ENCODE measurements at places on chromosomes 6 and 20.
A peak's percentile ranks its signal among the peaks of the same experiment; 100 is the strongest.

- DNase-seq: no peak
Observed at GRCh38 chr6:14113976-14114375, 3.6 kb upstream of the CD83 start.

- no peak for DNase-seq
Observed at GRCh38 chr6:69881322-69882151, 15.2 kb downstream of the COL19A1 start.

- no peak for DNase-seq
Observed at GRCh38 chr6:131073577-131073976, 10.5 kb upstream of the EPB41L2 start.

GRCh38 chr6:134437376-134437775 lies 119.5 kb upstream of the SGK1 start:
- DNase-seq: no peak

- no peak for DNase-seq
Observed at GRCh38 chr20:24762371-24762770, 186.7 kb upstream of the CST7 start.

GRCh38 chr20:23640018-23640601 lies 2.4 kb upstream of the CST3 start:
- DNase-seq: no peak

- DNase-seq: no peak
Observed at GRCh38 chr20:20207291-20207690, 155.0 kb downstream of the CFAP61 start.

DNA sequence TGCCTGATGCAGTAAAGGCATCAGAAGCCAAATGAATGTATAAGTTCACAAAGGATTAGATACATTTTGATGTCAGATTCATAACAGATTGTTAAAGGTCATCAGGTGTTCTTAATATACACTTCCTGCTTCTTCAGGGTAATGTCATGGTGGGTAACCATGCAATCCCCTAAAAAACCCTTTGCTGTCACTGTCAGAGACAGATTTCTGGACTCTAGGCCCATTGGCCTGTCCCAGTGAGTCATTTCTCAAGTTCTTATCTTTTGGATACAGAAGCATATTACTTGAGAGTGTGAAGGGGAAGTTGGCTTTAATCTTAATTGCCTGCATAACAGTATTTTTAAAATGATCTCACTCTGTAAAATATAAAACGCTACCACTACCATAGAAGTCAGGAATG lies 895.6 kb upstream of the MAP3K7 start:
- peak; percentile 23 for DNase-seq

- no peak for DNase-seq
Observed at GRCh38 chr6:10343320-10343719, 71.6 kb downstream of the TFAP2A start.

DNA sequence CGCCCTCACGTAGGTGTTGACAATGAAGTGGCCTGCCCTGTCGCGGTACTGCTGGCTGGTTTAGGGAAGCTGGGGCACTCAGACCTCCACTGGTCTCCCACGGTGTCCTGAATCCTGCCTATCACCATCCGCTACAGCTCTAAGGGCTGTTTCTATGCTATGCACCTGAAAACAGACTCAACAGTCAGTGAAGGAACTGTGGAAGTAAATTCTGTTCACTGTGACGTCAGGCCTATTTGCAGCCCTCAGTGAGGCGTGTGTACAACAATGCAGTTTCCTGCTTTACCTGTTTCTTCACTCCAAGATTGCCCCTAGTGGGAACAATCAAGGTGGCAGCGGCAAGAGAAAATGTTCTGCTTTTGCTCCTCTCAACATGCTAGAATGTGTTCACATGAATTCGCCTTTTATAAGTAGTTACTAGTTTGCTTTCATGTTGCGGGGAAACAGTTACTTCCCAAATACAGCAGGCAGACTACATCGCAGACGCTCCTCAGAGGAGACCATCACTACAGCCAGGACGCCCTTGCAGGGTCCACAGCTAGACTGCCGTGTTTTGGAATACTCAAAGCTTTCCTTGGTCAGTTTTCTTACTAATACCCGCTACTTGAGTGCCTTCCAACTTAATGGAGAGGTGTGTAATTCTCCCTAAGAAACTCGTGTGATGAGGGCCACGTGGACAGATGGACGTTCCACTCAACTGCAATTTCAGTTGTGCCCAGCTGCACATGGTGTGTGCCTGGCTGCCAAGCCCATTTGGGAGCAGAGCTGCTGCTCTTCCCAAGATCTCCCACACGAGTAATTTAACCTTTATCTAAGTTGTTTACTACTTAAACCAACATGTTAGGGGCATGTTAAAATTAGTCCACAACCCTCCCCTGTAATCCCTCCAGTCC lies 25.4 kb downstream of the DIDO1 start:
- no peak for DNase-seq

All from GDM1 (cell line).